Stimulated activated CD4-positive, alpha-beta T cell treated with anti-CD3 and anti-CD28 coated beads, Interleukin-1b, Interleukin-23, amount 100 ng/mL, for 4 hours (primary cell): ENCODE measurements at places on chromosomes 2 and 18.

DNA sequence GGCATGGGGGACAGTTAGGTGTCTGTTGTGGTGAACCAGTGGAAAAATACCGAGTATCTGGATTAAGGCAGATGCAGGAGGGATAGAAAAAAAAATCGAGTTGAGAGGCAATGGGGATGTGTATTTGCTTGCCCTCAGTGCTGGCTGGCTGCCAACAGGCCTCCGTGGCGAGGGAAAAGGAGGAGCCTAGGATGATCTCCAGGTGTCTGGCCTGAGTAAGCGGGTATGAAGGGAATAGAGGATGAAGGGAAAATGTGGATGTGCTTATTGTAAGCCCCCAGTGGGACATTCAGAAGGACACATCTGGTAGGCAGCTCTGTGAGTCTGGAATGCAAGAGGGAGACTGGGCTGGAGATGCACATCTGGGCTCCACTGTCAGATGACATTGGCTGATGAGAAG lies 22.8 kb downstream of the KCNS3 start:
- DNase-seq = no peak

DNA sequence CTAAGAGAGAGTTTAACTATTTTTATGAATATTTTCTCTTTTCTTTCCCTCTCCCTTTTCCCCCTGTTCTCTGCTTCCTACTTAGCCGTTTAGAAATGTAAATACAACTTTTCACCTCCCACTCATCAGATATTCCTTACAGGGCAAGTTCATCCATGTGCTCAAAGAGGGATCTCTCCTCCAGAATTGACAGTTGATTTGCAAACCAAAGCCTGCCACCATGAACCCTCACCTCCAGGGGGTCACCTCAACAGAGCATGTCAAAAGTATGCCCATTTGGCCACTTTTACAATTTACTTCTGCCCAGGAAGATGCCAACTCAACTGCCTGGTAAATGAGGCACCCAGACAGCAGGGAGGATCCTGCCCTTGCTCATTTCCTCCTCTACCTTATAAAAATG lies 149.2 kb upstream of the GYPC start:
- no peak for DNase-seq

DNA sequence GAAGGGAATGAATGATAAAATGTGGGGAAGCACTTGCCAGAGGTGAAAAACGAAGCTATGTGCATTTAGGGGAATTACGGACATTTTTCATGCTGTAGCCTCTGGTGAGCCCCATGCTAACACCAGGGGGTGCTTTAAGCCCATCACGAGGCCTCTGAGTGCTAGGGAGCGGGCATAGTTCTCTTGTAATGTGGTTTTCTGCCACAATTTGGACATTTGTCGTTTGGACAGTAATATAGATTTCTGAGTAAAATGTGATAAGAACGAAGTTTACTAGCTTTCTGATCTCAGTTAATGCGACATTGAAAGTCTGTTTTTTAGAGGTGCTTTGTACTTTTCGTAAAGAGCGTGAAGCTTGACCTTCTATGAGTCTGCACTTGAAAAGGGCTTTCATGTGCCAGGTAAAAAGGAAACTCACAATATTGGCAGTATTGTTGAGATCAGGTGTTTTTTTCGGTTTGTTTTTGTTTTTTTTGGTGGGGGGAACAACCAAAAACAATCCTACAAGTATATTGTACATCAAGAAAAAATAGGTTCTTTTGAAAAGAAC lies 50.6 kb downstream of the TRAF3IP1 start:
- DNase-seq = peak; percentile 48

GRCh38 chr2:129297430-129297829 lies 682.0 kb upstream of the RAB6C start:
- DNase-seq = no peak

- DNase-seq = no peak
Observed at GRCh38 chr2:37322368-37322767, 2.3 kb downstream of the PRKD3 start.

DNA sequence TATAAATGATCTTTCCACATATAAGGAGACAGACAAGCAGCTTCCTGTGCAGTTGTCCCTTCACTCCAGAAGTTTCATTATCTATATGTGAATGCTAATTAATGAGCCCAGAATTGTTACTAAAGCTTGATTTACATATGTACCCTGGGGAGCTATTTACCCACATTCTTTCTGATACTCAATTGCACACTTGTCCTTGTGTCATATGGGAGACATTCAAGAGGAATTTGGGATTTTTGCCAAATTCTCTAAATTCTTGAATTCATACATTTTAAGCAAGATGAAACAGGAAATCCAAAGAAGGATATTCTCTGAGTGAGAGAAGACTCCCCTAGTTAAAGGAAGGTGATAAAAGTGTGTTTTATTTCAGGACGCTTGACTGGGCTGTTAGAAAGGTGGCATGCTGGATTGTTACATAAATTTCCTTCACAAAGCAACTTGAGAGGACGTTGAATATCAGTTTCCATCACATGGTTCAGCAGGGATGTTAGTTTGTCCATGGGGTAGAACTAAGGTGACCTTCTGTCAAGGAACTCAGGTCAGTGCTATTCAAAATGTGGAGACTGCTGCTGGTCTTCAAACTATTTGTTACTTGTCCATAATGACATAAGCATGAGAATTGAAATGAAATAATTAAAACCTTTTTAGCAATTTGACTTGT lies 368.2 kb downstream of the IRS1 start:
- DNase-seq = no peak

DNA sequence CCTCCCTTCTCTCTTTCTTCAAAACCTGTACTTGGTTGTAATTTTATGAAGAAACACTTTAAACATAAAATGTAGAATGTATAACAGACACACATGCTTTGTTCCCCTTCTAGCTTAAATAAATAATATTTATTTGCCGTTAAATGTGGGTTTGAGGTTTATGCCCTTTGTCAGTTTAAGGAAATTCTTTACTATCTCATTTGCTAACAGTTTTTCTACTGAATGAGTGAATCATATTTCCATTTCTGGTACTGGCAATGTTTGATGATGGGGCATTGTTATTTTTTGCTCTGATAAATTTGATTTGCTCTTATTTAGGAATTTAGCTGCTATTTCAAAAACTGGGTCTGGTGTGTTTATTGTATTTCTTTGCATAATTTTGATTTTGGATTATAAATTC lies 555.6 kb downstream of the CCDC85A start:
- DNase-seq = no peak

GRCh38 chr18:75220551-75221355 lies 10.2 kb downstream of the TSHZ1 start:
- DNase-seq = no peak

- no peak for DNase-seq
Observed at GRCh38 chr2:101788995-101789970, 91.8 kb downstream of the MAP4K4 start.

GRCh38 chr2:134671513-134671912 lies 47.3 kb downstream of the TMEM163 start:
- no peak for DNase-seq
